Stimulated activated CD4-positive, alpha-beta T cell treated with anti-CD3 and anti-CD28 coated beads, Interleukin-15, amount 100 ng/mL, for 48 hours (primary cell): ENCODE measurements at places on chromosomes 16 and 17.
A peak's percentile ranks its signal among the peaks of the same experiment; 100 is the strongest.

DNA sequence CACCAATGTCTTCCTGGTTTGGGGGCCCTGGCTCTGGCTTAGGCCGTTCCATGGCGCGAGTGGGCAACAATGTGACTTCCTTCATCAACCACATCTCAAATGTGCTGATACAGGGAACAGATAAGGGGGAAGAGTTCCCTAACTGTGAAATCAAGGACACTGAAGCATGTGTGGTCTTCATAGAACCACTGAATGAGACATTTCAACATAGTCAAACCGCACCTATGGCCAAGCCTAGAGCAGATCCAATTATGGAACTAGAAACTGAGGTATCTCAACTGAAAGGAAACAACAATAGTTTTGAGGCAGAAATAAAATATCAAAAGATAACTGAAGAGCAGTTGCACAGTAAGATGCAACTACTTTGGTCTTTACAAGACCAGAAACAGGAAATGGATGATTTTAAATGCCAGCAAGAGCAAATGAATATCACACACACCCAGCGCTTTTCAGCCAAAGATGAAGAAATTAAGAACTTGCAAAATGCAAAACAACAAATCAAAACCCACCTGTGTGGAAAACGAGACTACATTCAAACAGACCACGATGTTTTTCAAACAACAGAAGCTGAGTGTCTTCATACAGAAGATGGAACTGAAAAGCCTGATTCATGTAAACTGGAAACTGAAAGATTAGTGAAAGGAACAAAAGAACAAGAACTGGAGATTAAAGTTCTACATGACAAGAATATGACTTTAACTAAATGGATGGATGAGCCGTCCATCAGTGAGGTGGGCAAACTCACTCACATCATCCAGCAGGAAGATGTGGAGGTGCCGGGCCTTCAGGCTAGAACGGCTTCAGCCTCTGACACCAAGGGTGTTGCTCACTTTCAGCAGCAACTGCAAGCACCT is 18.1 kb upstream of the LCMT1 start:
- DNase-seq: no peak

DNA sequence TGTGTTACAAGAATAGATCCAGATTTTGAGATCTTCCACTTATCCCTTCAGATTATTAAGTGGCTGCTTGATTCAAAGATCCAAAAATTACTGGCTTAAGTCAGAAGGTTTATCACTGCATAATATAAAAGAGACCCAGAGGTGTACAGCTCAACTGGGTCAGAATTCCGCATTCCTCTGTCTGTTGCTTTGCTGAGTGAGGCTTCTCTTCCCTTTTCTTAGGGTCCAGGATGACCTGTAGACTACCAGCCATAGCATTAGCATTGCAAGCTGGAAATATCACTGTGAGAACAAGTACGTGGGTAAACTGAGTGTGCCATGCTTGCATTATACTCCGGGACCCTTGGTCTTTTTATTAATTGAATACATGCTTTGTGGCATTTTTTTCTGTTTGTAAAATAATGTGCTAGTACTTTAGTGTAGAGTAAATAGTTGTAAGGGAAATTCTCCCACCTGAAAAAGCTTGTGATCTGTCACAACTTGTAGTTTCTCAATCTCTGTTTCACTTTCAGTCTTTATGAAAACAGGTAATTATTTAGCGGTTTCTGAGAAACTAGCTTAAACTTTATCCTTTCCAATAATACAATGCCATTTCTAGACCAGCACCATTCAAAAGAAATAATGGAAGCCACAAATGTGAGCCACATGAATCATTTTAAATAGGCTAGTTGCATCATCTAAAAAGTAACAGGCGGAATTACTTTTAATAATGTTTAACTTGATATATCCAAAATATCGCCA is 61.6 kb downstream of the TNRC6C start:
- DNase-seq: no peak

DNA sequence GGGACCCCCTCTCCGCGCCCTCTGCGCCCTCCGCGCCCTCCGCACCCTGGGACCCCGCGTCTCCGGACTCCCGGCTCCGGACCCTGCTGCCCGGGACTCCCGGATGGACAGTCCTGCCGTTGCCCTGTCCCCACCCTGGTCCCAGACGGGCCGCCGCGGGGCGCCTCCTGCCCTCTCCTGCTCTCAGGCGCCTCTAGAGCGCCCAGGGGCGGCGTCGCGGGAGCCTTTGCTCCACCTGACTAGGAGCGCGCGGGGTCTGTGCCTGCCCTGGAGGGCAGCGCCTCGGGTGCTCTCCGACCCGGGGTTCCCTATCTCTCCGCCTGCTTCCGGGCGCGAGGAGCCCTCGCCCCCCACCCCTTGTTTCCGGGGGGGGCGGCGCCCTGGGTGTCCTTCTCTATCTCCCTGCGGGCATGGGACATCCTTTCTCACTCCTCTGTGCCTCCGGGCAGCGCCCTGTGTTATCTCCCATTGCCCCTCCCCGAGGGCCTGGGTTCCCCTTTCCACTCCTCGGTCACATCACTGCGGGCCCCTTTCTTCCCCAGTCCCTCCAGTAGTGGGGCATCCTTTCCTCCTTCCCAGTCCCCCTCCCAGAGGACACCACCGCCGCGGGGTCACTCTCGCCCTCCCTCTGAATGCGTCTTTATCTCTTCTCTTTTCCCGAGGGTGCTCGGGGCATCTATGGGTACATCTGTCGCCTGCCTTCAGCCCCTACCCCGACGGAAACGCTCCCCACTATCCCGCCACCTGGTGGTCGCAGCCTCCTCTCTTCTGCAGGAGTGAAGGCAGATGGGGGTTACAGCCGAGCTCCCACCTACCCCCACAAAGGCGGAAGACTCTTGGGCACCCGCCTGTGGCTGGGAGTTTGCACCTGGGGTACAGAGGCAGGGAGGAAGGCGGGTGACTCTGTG is 875 bp downstream of the PRKCB start:
- DNase-seq: peak; percentile 13

DNA sequence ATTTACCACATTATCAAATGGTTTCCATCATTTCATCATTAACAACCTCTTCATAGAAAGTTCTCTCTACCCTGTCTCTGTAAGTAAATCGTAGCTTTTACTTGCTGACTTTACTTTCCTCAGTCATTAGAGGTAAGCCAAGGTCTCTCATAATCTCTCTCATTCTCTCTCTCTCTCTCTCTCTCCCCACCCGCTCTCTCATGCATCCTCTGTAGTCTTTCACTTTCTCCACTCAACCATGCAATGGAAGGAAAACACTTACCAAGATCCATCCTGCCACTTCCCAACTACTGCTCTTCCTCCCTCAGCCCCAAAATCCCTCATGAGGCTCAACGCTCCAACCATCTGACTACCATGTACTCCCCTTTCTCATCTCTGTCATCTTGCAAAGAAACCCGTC is 6.1 kb downstream of the CEP112 start:
- no peak for DNase-seq

DNA sequence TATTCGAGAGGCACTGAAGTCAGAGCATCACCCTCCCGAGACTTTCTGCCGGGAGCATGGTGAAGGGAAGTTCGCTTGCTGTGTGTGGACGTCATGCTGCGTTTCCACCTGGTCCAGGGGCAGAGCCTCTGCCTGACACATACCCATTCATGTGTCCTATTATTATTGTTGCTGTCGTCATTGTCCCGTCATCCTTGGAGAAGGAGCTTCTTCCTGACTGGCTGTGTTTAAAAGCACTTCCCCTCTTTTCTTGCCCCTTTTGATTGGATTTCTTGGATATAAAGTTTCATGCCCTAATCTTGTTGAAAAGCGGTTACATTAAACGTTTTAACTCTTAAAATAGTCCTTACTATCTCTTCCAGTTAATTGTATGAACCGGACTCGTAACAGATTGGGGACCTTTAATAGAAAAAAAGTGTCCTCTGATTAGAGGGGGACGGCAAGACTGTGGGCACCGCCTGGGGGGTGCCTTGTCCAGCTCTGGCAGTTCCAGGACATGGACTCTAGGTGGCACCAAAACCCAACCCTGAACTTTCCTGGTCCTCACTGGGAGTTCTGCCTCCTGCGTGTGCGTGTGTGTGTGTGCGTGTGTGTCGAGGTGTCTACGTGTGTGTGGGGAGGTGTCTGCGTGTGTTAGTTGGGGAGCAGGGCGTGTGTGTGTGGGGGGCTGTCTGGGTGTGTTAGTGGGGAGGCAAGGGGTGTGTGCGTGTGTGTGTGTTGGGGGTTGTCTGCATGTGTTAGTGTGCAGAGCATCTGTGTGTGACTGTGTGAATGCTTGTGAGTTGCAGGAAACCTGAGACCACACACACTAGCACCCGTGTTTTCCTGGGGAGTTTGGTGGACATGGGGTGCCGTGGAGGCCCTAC is 133.3 kb upstream of the CIBAR2 start:
- peak; percentile 4 for DNase-seq

DNA sequence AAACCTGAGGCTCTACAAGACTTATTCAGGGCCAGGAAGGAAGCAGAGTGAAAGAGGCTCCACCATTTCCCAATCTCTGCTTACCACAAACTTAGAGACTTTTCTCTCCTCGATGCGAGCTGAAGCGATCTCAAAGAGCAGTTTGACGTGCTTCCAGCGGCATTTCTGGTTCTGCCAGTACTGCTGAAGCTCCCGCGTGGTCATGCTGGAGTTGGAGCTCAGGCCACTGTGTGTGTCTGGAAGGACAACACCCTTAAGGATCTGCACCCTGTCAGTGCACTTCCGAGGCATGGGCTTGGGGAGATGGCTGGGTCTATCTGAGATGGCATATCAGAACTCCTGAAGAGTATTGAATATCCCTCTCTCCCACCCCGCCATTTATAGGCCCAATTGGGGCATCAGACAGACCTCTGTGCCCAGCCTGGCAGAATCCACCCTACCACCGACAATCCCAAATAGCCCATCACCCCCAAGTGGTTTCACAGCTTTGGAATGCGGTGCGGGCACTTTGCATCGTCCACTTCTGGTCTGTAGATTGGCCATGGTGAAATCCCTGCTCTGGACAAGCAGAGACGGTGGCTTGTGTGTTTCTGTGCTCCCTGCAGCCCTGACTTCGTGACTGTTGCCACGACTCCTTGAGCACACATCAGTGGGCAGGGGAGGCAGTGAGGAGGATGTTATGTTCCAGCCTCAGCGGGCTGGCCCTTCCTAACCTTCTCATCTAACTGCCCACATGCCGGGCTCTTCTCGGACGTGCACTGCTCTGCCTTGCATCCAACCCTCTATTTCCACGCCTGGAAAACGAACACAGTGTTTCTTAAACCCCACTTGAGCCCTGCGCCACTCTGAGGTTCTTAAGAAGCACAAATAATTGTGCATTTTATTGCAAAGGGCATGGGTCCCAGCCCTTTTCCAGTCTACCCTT is 5.2 kb downstream of the SNX20 start:
- DNase-seq: no peak

- no peak for DNase-seq
Observed at GRCh38 chr16:89918453-89919347, at the start of gene MC1R. Gene MC1R, plus strand, starts transcription at chr16:89918862. Its CDS starts 397 bp downstream, at chr16:89919259.

- DNase-seq: no peak
Observed at GRCh38 chr17:37160944-37161343, 212.2 kb downstream of the AATF start.
